ENCODE measurements at places on chromosomes 2 and 18. TPM values are rescaled to one million over a fixed set of nuclear protein-coding genes. Genes with fewer than 3 reads are reported as not detected.

DNA sequence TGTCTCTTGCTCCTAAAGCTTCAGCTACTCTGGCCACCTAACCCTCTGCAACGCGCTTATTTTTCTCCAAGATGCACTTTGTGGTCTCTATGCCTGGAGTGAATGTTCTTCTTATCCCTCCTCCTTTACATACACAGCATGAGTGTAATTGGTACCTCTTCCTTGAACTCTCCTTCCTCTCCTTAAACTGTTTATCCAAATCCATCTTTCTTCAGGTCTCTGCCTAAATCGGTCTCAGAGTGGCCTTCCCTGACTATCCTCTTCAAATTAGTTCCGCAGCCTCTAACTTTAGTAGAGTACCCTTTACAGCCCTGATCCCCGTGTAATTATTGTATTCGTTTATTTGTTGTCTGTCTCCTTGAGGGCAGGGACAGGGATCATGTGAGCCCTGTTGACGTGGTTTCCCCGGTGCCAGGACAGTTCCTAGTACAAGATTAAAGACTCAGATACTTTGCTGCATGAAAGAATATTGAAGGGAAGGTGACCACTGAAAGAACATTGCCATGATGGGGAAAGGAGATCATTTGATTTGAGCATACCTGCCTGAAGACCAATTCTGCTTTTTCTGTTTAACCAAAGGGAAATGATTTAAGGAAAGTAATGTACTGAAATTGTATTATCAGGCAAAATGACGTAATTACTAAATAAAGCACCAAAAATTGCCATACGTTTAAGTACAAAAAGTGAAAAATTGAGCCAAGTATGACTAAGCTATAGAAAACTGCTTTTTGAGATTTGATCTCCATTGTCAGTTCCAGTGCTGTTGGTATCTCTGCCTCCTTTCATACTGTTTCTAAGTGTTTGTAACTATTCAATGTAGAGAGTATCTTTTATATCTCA is 1.2 kb downstream of the CNOT9 start:
- peaks cover 47% of the 10 kb centered on the region for H3K4me1 ChIP-seq
- H3K27me3 ChIP-seq: no peaks in the 10 kb centered on the region
- DNase-seq: peak; percentile 31
- H3K4me3 ChIP-seq: peak overlapping the region; percentile 91

GRCh38 chr2:178225006-178225805 is 30.9 kb downstream of the OSBPL6 start:
- DNase-seq: no peak
- no peak overlapping the region for H3K27ac ChIP-seq
- H3K36me3 ChIP-seq: no peaks in the 10 kb centered on the region
- no peaks in the 10 kb centered on the region for H3K4me1 ChIP-seq
- H3K27me3 ChIP-seq: peaks cover 27% of the 10 kb centered on the region

GRCh38 chr2:86512892-86513291 is 50.4 kb downstream of the CHMP3 start:
- peaks cover 26% of the 10 kb centered on the region for H3K36me3 ChIP-seq
- H3K27ac ChIP-seq: no peak overlapping the region
- no peaks in the 10 kb centered on the region for H3K4me1 ChIP-seq
- DNase-seq: no peak
- H3K27me3 ChIP-seq: no peaks in the 10 kb centered on the region

DNA sequence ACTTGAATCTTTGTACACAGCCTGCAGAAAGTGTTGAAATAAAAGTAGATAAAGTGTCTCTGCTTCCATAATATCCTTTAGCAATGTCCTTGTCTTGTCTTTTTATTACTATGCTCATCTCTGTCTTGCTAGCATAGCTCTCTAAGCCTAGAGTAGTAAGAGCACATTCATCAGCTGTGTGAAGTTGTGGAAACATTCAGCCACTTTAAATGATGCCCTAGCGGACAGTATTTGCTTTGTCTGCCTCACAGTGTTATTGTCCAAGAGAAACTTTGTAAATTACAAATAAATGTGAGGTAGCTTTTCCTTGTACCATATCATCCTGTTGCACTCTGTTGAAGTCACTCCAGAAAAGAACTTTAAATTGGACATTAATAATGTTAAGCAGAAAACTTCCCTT is 60.3 kb upstream of the TTC21B start:
- no peak for DNase-seq
- H3K4me1 ChIP-seq: no peaks in the 10 kb centered on the region
- H3K4me3 ChIP-seq: no peak overlapping the region

EFHD1 gene
- total RNA-seq: 6.6 TPM

DNA sequence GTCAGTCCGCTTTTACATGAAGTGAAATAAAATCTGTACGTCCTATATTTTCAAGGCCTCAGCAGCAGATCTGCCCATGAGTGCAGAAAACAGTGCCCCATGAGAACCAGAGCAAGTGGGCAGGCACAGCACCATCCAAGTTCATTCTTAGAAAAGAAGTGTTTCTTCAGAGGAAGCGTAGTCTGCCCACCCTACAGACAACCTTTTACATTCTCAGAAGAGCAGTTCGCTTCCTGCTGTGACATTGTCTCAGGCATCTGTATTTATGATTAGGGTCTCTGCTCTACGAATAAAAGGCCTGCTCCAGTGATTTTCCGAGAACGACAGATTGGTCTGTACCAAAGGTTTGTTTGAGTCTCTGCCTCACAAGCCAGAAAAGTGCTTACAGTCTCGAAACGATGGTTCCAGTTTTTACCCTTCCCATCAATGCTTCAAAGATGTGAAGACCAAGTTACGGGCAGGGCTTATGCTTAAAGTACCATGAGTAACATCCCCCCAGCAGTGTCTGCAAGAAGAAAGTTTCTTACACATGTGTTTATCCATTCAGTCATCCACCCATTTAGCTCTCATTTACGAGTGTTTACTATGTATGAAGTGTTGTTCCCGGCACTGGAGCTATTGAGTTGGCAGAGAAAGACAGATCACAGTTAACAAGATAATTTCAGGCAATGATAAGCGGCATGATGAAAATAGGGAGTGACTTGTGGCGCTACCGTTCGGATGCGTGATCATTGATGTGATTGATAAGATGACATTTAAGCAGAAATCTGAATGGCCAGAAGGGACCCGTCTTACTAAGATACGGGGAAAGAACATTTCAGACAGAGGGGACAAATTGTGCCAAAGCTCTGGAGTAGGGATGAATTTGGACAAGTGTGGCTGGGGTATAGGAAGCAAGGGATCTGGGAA is 31.4 kb upstream of the CTLA4 start:
- H3K36me3 ChIP-seq: no peaks in the 10 kb centered on the region
- H3K4me3 ChIP-seq: no peak overlapping the region
- peaks cover 2% of the 10 kb centered on the region for H3K27me3 ChIP-seq
- H3K4me1 ChIP-seq: peaks cover 15% of the 10 kb centered on the region
- no peak for DNase-seq

GRCh38 chr2:43180897-43181296 is 45.5 kb downstream of the ZFP36L2 start:
- peaks cover 51% of the 10 kb centered on the region for H3K4me1 ChIP-seq
- H3K27ac ChIP-seq: peak overlapping the region; percentile 35
- H3K4me3 ChIP-seq: no peak overlapping the region
- no peaks in the 10 kb centered on the region for H3K27me3 ChIP-seq
- no peak for DNase-seq

- H3K36me3 ChIP-seq: no peaks in the 10 kb centered on the region
- no peaks in the 10 kb centered on the region for H3K27me3 ChIP-seq
- DNase-seq: no peak
These were observed 108.9 kb downstream of the SATB2 start for GRCh38 chr2:199348871-199349270.

UGT1A9 gene
- total RNA-seq: not detected

GRCh38 chr2:96924775-96925747 is 55.2 kb upstream of the SEMA4C start:
- H3K27ac ChIP-seq: peak overlapping the region; percentile 93
- DNase-seq: peak; percentile 65
- peaks cover 46% of the 10 kb centered on the region for H3K4me1 ChIP-seq

GRCh38 chr2:17959833-17960232 is 81.4 kb downstream of the KCNS3 start:
- H3K4me3 ChIP-seq: no peak overlapping the region
- no peak overlapping the region for H3K27ac ChIP-seq
- DNase-seq: no peak

- H3K36me3 ChIP-seq: no peaks in the 10 kb centered on the region
- no peak overlapping the region for H3K4me3 ChIP-seq
- peak; percentile 31 for DNase-seq
- H3K27ac ChIP-seq: no peak overlapping the region
- peaks cover 12% of the 10 kb centered on the region for H3K4me1 ChIP-seq
These were observed 94.5 kb upstream of the UPP2 start for GRCh38 chr2:158006961-158007719.

GALR1 gene
- not detected for total RNA-seq

SLC38A11 gene
- not detected for total RNA-seq

MRO gene
- not detected for total RNA-seq

DNA sequence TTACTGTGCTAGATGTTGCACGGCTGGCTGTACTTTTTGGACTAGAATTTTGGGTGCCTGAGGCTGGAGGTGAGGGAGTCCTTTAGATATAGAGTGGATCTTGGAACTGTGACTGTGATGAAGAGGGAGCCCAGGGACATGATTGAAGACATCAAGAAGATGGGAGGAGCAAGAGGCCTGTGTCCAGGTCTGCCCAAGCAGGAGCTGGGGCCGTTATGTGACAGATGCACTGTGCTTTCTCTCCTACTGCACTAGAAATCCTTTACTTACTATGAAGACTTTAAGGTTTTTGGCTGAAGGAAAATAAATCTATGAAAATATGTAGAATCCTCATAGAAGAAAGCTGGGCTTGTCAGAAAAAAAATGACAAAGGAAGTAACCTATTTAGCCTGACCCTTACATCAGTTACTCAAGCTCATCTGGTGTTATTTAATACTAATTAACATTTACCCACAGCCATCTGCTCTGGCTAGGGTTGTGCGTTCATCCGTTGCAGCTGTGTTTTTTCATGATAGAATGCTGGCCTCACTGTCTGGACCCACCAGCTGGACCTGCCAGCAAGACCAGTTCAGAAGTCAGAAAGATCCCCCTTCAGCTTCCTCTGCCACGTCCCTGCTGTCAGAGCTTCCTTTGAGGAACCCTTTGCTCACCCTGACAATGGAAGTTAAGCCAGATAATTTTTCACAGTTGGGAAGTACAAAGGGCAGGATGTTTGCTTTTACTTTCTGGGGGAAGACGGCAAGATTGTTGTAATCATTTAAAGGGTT is 16.7 kb downstream of the TSN start:
- no peaks in the 10 kb centered on the region for H3K4me1 ChIP-seq
- DNase-seq: no peak
- no peaks in the 10 kb centered on the region for H3K27me3 ChIP-seq
- no peak overlapping the region for H3K27ac ChIP-seq

GRCh38 chr2:218023636-218024035 is 20.8 kb upstream of the TNS1 start:
- H3K4me3 ChIP-seq: no peak overlapping the region
- no peak for DNase-seq
- H3K36me3 ChIP-seq: no peaks in the 10 kb centered on the region
- H3K27ac ChIP-seq: no peak overlapping the region

ANO7 gene
- total RNA-seq: 0.29 TPM

DNA sequence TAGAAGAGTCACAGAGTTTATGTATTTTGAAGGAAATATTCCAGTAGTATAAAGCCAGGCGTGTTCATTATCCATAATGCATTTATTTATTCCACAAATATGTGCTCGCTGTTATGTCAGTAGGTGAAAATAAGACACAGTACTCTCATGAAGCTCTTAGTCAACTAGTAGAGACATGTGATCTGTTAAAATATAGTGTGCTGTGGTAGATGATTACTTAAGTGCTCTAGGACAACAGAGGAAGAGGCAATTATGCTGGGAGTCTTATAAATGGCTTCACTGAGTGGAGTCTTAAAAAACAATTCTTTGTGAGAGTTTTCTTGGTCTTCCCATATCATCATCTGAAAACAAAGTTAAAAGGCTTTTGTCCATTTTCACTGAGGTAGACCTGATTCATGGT is 457.3 kb downstream of the XIRP2 start:
- no peaks in the 10 kb centered on the region for H3K4me1 ChIP-seq
- no peak overlapping the region for H3K4me3 ChIP-seq
- DNase-seq: no peak
- H3K27ac ChIP-seq: no peak overlapping the region

CYS1 gene
- 0.50 TPM for total RNA-seq

C1GALT1C1L gene
- total RNA-seq: not detected

GRCh38 chr18:51430538-51430937 is 233.1 kb upstream of the MEX3C start:
- H3K36me3 ChIP-seq: no peaks in the 10 kb centered on the region
- DNase-seq: no peak
- H3K4me3 ChIP-seq: no peak overlapping the region
- peaks cover 15% of the 10 kb centered on the region for H3K4me1 ChIP-seq
- H3K27ac ChIP-seq: peak overlapping the region; percentile 47
- peaks cover 20% of the 10 kb centered on the region for H3K27me3 ChIP-seq

Data from activated CD8-positive, alpha-beta T cell treated with anti-CD3 and anti-CD28 coated beads, Interleukin-2, amount 10 ng/mL, durations not matched to agents 7 days and 5 days (primary cell).